Stimulated activated CD4-positive, alpha-beta T cell treated with anti-CD3 and anti-CD28 coated beads, TNF-alpha, amount 100 ng/mL, for 24 hours (primary cell): ENCODE measurements at places on chromosomes 11 and 22.

DNA sequence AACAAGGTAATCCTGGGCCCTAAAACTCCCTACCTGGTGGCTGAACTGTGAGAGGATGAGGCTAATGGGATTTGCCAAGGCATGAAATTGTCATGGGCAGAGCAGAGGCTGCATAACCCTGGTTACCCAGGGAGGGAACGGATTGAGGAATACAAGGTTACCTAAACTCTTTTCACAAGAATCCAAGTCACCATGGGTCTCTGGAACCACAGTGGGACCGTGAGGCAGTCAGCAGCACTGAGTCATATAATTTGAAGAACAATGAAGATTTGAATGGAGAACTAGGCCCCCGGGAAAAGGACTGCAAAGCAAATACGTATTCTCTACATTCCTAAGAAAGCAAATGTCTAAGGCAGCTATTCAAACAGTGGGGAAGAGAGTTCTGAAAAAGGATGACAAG is 19.8 kb downstream of the CAT start:
- DNase-seq = no peak

DNA sequence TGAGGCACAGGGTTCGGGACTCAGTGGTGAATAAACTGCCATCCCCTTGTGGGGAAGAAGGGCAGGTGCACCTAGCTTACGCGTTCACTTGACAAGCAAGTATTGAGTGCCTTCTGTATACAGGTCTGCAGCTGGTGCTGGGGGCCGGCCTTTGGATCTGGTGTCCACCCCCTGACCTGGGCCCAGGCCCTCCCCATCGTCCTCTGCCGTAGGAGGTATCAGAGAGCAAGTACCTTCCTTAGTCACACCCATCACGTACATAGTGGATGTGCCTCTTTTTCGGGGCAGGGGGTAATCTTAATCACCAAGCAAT is 53.3 kb downstream of the SMIM38 start:
- no peak for DNase-seq

DNA sequence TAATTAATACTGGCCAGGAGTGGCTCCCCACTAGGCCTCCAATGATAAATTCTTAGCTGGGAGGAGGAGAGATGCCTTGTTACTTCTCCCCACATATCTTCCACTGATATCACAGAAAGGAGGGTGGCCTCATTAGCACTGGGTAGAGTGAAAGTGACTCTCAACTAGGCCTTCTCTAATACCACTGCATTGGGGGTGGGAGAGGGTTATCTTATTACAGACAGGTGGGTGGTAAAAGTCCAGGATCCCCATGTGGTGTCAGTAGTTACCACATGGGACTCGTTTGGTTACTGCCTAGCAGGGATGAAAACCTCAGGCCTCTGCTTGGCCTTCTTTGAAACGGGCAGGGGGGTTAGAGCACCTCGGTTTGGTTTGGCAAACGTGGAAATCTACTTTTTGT is 167.3 kb downstream of the UVRAG start:
- no peak for DNase-seq

DNA sequence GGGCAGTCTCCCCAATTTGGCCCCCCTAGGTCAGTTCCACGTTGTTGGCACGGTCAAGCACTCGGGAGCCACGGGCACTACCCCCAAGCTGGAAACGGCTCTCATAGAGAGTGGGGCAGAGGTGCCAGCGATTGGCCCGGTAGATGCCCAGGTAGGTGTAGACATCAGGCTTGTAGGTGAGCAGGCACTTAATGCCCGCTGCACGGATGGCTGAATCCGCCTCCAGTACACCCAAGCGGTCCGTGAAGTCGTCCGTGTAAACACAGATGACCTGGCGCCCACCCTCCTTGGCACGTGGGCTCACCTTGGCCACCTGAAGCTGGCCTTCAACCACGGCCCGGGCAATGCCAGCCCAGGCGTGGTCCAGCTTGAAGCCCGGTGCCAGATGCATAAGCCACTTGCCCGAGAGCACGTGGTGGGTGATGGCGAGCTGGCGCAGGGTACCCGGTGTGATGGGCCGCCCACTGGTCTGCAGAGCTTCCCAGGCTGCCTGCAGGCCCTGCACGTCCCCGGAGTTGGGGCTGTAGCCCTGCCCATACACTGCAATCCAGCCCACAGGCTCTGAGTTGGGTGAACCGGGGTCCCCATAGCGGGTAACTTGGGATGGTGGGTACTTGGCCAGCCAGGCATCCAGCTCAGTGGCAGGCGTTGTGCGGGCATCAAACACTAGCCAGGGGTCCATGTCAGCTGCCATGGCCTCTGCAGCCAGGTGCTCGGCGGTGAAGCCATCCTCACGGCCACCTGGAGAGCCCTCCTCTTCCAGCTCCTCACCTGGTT is 1.2 kb downstream of the C11orf68 start:
- DNase-seq = no peak

- no peak for DNase-seq
Measured at GRCh38 chr11:13367115-13367514, 89.5 kb downstream of the BMAL1 start.

DNA sequence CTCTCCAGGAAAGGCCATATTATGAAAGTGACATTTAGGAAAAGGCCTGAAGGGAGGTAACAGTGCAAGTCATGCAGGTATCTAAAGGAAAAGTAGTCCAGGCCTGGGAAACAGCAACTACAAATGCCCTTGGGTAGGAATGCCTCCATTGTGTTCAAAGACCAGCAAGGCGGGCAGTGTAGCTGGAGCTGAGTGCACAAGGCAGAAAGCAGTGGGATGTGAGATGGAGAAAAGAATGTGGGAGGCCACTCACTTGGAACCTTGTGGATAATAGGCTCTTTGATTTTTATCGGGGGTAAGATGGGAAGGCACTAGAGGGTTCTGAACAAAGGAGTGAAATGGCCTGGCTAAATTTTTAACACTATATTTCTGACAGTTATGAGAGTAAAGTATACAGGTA is 188.6 kb downstream of the PGR start:
- DNase-seq = no peak

DNA sequence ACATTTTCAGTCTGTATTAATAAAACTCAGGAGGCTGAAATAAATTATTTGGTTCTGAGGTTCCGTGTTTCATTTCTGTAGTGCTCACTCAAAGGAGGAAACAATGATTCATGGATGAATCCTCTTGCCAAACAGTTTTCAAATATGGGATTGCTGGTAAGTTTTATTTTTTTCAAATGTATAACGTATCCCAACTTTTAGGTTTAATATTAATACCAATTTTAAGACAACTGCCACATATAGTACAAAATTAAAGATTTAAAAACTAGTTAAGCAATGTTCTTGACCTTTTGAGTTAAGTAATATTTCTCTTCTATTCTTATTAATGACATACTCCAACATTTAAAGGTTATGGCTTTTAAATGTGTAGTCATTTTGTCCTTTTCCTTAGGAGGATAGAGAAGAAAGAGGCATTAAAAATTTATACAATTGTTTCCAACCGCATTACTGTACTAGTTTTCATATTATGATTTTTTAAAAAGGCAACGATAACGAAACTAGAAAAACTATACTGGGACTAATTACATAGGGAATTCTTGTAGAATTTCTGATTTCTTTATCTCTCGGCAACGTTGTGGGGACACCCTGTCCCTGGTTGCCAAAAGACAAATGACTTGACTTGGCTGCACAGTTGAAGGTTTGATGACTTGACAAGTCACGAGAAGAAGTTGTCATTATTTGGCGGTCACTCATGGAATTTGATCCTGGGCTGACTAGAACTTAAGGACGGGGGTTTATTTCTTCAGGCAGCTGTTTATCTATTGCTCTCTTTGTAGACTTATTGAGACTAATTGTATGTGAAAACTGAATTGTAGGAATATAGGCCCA is 69.1 kb upstream of the ADSL start:
- DNase-seq = no peak

DNA sequence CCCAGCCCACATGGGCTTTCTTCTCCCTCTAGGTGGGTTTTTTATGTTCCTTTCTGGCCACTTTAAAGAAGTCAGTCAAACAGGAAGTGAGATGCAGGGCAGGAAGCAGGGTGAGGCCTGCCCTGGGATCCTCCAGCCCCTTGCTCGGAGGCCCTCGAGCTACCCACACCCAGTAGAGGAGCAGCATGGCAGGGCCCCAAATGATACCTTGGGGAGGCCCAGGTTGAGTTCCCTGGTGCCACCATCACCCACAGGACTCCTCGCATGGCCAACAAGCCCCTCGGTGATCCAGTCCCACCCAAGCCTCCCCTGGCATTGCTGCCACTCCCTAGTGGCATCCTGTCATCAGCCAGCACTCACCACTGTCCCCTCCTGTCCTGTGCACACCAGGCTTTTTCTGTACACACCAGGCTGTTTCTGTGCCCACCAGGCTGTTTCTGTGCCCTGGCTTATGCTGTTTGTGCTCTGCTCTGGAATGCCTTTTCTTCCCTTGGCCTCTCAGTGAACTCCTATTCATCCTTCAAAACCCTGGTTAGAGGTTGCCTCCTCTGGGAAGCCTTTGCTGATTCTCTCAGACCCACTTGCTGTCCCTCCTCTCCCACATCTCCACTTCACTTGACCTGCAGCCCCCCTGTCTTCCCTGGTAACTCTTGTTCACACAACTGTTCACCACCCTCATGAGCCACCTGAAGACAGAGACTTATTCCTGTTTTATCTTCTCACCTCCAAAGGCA is 3.1 kb upstream of the PTGDR2 start:
- no peak for DNase-seq

DNA sequence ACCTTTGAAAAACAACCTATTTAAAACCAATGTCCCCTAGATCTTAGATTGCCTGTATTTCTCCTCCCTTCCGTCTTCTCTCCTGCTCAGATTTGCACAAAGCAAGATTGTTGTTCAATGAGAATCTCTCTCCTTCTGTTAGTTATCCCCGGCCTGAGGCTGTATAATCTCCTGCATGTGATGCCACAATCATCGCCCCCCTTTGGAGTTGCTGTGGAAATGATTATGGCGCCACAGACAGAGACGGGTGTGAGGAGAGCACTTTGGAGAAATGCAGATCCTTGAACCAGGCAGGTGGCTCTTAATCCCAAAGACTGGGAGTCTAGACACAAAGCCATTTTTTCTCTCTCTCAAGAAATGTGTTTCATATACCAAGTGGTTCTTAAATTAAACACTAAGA is 941.3 kb downstream of the OPCML start:
- DNase-seq = no peak

- DNase-seq = peak; percentile 25
Measured at GRCh38 chr11:62340269-62340901, 3.1 kb downstream of the ASRGL1 start.

DNA sequence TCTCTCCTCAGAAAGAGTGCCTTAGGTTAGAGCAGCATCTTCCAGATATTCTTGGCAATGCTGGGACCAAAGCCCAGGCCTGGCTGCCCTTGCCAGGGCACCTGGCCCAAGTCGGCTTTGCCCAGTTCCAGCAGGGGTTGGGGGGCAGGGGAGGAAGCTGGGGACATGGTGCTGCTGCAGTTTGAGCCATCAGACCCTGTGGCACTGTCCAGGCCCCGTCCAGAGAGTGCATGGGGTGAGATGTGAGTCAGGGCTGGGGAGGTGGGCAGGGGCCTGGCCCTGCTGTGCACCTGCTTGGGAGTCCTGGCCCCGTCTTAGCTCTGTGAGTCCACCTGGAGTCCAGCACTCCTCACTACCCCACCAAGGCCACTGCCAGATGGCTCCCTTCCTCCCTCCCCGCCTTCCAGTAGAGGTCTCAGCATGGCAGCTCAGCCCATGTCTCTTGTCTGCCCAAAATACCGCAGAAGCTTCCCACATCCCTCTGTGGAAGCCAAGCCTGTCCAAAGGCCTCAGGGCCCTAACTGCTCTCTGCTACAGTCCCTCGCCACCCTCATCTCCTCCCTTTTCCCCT is 16.6 kb downstream of the DERL3 start:
- DNase-seq = no peak

DNA sequence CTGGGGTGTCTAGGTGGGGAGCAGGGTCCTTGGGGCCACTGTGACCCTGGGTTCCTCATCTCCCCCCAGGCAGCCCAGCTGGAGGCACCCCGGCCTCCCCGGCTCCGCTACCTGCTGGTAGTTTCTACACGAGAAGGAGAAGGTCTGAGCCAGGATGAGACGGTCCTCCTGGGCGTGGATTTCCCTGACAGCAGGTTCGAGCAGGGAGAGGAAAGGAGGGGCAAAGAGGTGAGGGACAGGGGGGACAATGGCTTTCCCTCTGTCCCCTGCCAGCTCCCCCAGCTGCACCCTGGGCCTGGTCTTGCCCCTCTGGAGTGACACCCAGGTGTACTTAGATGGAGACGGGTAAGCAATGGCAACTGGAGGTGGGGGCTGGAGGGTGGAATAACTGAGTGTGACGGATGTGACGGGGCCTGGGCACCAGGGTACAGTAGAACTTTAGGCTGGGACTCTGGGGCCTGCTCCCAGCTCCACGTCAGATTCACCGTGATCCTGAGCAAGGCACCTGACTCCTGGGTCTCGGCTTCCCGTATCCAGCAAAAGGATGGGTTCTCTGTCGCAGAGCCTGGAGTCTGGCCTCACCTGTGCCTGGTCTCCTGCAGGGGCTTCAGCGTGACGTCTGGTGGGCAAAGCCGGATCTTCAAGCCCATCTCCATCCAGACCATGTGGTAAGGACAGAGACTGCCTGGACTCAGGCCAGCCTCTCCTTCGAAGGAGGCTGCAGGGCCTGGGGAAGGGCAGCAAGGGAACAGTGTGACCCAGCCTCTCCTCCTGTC is 3.6 kb downstream of the SSH3 start:
- no peak for DNase-seq

- no peak for DNase-seq
Measured at GRCh38 chr11:130211781-130212401, 52.3 kb downstream of the ST14 start.

DNA sequence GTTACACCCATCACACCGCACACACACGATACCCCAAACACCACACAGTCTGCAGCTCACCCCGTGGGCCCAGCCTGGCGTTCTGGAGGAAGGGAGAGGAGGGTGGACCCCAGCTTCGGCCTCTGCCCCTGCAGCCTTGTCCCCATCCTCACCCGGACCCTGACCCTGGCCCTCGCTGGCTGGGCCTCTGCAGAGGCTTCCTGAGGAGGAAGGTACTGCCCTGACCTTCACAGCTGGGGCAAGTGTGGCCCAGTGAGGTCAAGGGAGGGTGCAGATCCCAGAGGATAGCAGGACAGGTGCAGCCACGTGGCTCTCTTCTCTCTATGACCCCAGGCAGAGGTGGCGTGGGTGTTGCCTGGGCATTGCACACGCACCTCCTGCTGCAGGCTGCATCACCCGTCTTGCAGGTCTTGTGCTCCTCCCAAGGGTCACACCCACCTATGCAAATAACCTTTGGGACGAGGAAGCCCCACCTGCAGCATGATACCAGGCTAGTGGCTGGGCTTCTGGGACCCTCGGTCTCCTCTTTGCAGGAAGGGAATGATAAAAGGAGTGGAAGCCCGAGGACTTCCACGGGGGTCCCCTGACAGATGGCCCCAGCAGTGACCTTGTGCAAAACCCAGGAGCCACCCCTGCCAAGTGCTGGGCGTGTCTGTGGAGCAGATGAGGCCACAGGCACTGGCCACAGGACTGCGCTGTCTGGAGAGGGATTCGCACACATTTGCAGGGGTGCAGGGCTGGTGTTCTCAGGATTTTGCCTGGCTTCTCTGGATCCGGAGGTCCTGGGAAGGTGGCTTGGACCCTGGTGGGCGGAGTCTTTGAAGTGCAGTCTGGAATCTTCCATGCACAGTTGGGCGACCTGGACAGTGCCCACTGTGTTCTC is 1241.5 kb downstream of the BRD1 start:
- no peak for DNase-seq
